ENCODE measurements at places on chromosomes 2 and 18. TPM values are rescaled to one million over a fixed set of nuclear protein-coding genes. Genes with fewer than 3 reads are reported as not detected.

TMEM200C gene
- total RNA-seq: 3.9 TPM

MFSD2B gene
- total RNA-seq: not detected

ACTG2 gene
- total RNA-seq: 78.8 TPM

TMEM185B gene
- 52.8 TPM for total RNA-seq

GRCh38 chr2:181750305-181750704, 70.0 kb upstream of the NEUROD1 start:
- H3K27me3 ChIP-seq: no peaks in the 10 kb centered on the region
- H3K36me3 ChIP-seq: no peaks in the 10 kb centered on the region
- H3K27ac ChIP-seq: no peak overlapping the region
- H3K4me1 ChIP-seq: no peaks in the 10 kb centered on the region
- H3K4me3 ChIP-seq: no peak overlapping the region
